Endothelial cell of umbilical vein (primary cell): ENCODE measurements at places on chromosomes 5 and 9.

GRCh38 chr9:81879501-81879916 lies 48.7 kb upstream of the SPATA31D4 start:
- peak; percentile 92 for DNase-seq
- no peak overlapping the region for H3K4me3 ChIP-seq
- no peaks in the 10 kb centered on the region for H3K36me3 ChIP-seq
- peaks cover 25% of the 10 kb centered on the region for H3K4me1 ChIP-seq
- peak overlapping the region; percentile 83 for H3K27ac ChIP-seq

- H3K27me3 ChIP-seq: no peaks in the 10 kb centered on the region
- H3K4me3 ChIP-seq: no peak overlapping the region
- H3K4me1 ChIP-seq: no peaks in the 10 kb centered on the region
- no peak for DNase-seq
- H3K36me3 ChIP-seq: no peaks in the 10 kb centered on the region
- no peak overlapping the region for H3K27ac ChIP-seq
Observed at GRCh38 chr9:125089331-125089730, 54.0 kb downstream of the SCAI start.

DNA sequence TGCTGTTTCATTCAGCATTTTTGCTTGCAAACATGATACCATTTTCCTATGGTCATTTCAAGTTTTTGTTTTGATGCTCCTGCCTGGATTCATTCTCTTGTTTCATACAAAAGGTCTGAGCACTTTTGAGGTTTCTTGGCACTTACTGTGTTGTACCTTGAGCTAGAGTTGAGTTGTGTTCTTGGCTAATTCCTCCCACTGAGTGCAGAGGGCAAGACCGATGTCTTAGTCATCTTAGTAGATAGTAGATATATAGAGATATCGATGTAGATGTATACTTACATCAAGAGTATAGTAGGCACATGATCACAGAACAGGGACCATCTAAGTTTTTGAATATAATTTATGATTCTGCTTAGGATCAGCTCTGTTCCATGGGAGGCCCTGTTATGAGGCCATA lies 366.6 kb downstream of the OSTF1 start:
- no peak overlapping the region for H3K27ac ChIP-seq
- no peak overlapping the region for H3K4me3 ChIP-seq
- H3K36me3 ChIP-seq: no peaks in the 10 kb centered on the region
- no peaks in the 10 kb centered on the region for H3K27me3 ChIP-seq

DNA sequence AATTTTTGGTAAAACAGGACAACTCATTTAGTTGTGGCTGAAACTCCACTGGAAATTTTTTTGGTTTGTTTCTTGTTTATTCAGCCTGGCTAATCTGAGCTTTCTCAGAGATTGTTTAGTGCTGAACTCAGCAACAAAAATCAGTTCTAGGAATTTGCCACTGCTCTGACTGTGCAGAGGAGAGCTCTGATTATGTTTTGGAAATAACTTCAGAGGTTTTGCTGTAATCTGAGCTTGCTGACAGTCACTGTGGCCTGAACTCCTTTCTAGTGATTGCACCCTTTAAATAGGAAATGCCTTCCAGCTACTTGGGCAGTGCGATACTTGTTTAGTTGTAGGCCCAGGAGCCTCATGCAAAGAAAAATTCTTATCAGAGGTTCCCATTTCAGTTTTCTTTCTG lies 60.2 kb downstream of the OSTF1 start:
- peak overlapping the region; percentile 81 for H3K27ac ChIP-seq
- DNase-seq: peak; percentile 87
- H3K36me3 ChIP-seq: peaks cover 5% of the 10 kb centered on the region
- H3K4me1 ChIP-seq: peaks cover 19% of the 10 kb centered on the region
- no peaks in the 10 kb centered on the region for H3K27me3 ChIP-seq
- no peak overlapping the region for H3K4me3 ChIP-seq

GRCh38 chr9:4689687-4690104 lies 10.3 kb downstream of the CDC37L1 start:
- DNase-seq: no peak
- no peaks in the 10 kb centered on the region for H3K4me1 ChIP-seq
- peaks cover 3% of the 10 kb centered on the region for H3K36me3 ChIP-seq
- H3K27ac ChIP-seq: no peak overlapping the region
- no peak overlapping the region for H3K4me3 ChIP-seq
- no peaks in the 10 kb centered on the region for H3K27me3 ChIP-seq

DNA sequence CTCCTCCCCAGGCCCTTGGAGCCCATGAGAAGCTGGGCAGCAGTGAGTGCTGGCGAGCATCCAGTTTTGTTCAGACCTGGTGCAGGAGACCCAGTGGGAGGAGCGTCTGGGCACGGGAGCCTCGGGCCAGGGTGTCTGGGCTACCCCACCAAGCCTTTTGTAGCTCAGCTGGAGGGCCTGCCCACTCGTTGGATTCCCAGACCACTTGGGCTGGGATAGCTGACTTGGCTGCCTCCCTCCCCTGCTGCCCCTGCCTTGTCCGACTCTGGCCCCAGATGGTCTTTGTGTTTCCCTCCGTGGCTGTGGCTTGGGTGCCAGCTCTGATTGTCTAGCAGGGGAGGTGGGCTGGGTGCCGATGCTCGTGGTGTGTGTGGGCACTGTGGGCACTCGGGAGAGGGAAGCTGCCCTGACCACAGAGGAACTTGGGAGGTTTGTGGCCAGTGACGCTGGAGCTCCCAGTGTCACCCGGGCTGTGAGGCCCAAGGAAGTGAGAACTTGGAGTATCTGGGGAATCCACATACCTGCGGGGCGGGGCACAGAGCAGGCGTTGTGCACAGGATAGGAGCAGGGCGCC lies 47.3 kb downstream of the WNK2 start:
- no peak overlapping the region for H3K27ac ChIP-seq
- H3K27me3 ChIP-seq: no peaks in the 10 kb centered on the region
- no peaks in the 10 kb centered on the region for H3K4me1 ChIP-seq
- H3K4me3 ChIP-seq: no peak overlapping the region

DNA sequence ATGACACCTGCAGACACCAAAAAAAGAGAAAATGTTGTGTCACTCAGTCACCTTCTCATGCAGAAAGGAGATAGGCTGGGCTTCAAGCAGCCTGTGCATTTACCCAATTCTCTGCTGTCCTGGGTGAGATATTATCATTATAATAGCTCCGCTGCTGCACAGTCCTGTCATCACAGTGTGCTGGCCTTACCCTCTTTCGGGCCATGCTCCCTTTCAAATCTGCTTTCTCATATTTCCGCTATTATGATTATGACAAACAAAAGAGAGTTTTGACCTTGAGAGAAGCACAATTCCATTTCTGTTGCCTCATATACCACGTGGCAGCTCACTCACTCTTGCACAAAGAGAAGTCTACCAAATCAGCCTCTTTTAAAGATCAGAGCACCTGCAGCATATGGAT lies 1350.1 kb upstream of the ACO1 start:
- H3K36me3 ChIP-seq: no peaks in the 10 kb centered on the region
- H3K4me1 ChIP-seq: no peaks in the 10 kb centered on the region
- DNase-seq: no peak
- H3K4me3 ChIP-seq: no peak overlapping the region
- no peaks in the 10 kb centered on the region for H3K27me3 ChIP-seq

- no peak overlapping the region for H3K27ac ChIP-seq
- H3K4me1 ChIP-seq: no peaks in the 10 kb centered on the region
- no peaks in the 10 kb centered on the region for H3K36me3 ChIP-seq
- DNase-seq: no peak
- H3K4me3 ChIP-seq: no peak overlapping the region
Observed at GRCh38 chr5:20020247-20020646, 32.2 kb upstream of the CDH18 start.

- no peaks in the 10 kb centered on the region for H3K36me3 ChIP-seq
- H3K27ac ChIP-seq: no peak overlapping the region
- H3K4me3 ChIP-seq: no peak overlapping the region
- H3K4me1 ChIP-seq: no peaks in the 10 kb centered on the region
- no peaks in the 10 kb centered on the region for H3K27me3 ChIP-seq
Observed at GRCh38 chr5:33409435-33410170, 31.2 kb upstream of the TARS1 start.

DNA sequence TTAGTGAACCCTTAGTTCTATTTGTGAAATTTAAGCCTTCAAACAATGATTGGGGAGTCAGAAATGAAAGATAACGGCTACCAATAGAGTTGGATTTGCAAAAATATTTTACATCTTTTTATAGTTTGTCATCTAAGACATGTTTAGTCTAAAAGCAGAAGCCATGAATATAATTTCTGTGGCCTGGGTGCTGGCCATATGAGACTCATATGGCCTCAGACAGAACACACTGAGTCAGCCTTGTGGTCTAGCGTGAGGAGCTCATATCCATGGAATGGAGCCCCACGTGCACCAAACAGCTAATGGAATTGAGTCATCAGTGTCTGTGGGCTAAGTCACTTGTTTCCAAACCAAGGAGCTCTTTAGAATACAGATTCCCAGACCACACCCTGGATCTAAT lies 240.7 kb upstream of the NREP start:
- no peaks in the 10 kb centered on the region for H3K27me3 ChIP-seq
- no peak for DNase-seq
- no peak overlapping the region for H3K4me3 ChIP-seq
- H3K36me3 ChIP-seq: no peaks in the 10 kb centered on the region
- no peaks in the 10 kb centered on the region for H3K4me1 ChIP-seq

GRCh38 chr5:60395712-60396329 lies 304.1 kb downstream of the DEPDC1B start:
- H3K27me3 ChIP-seq: no peaks in the 10 kb centered on the region
- H3K27ac ChIP-seq: no peak overlapping the region
- H3K4me3 ChIP-seq: no peak overlapping the region
- H3K4me1 ChIP-seq: no peaks in the 10 kb centered on the region
- no peak for DNase-seq

DNA sequence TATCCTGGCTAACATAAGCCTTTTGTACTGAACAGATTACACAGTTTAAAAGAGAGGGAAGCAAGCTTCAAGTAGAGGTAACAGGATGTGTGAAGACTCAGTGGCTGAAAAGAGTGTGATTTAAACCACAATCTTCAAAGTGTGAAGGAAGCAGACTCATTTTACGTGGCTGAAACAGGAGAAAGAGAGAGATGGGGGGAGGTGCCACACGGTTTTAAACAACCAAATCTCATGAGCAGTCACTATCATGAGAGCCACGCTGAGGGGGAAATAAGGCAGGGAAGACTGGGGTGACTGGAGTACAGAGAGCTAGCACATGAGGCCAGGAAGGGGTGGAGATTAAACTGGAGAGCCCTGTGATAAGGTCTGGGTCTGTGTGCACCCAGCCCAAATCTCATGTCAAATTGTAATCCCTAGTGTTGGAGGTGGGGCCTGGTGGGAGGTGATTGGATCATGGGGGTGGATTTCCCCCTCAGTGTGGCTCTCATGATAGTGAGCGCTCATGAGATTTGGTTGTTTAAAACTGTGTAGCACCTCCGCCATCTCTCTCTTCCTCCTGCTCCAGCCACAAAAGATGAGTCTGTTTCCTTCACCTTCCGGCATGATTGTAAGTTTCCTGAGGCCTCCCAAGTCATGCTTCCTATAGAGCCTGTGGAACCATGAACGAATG lies 318.6 kb upstream of the CD180 start:
- H3K4me3 ChIP-seq: no peak overlapping the region
- no peaks in the 10 kb centered on the region for H3K27me3 ChIP-seq
- DNase-seq: no peak
- H3K4me1 ChIP-seq: peaks cover 3% of the 10 kb centered on the region

DNA sequence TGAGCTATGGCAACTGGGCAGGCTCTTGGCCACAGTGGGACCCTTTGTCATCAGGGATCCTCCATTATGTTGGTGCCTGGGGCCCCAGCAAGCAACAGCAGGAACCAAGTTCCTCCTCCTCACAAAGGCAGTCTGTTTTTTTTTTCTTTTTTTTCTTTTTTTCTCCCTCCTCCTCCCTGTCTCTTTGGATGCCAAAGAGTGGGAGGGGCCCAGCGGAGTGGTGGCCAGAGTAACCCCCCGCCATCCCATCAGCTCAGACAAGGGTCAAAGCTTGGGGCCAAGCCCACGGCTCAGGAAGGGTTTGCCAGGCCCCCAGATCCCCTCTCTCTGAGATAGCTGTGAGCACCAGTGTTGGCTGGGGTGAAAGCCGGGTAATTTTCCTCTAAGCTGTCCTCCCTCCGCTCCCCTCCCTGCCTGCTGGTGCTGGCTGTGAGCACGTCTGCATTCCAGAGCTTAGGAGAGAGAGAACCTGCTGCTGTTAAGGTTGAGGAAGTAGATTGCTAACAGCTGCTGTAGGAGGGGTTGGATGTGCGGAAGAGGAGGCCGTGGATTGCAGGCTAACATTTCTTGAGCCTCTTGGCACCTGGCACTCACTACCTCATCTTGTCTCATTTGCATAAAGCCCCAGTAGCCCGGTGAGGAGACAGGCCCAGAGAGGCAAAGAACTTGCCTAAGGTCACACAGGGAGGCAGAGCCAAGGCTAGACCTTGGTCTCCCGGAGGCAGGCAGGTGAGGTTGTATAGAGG lies 21.2 kb downstream of the GSN start:
- peak; percentile 72 for DNase-seq
- H3K4me1 ChIP-seq: peaks cover 53% of the 10 kb centered on the region
- no peaks in the 10 kb centered on the region for H3K27me3 ChIP-seq
- peak overlapping the region; percentile 93 for H3K27ac ChIP-seq
